CD4-positive, alpha-beta T cell treated with Interleukin-17A for 1 hour (primary cell): ENCODE measurements at places on chromosomes 6 and 20.
A peak's percentile ranks its signal among the peaks of the same experiment; 100 is the strongest.

- no peak for DNase-seq
These were observed 347.8 kb downstream of the CDKAL1 start for GRCh38 chr6:20882014-20882413.

DNA sequence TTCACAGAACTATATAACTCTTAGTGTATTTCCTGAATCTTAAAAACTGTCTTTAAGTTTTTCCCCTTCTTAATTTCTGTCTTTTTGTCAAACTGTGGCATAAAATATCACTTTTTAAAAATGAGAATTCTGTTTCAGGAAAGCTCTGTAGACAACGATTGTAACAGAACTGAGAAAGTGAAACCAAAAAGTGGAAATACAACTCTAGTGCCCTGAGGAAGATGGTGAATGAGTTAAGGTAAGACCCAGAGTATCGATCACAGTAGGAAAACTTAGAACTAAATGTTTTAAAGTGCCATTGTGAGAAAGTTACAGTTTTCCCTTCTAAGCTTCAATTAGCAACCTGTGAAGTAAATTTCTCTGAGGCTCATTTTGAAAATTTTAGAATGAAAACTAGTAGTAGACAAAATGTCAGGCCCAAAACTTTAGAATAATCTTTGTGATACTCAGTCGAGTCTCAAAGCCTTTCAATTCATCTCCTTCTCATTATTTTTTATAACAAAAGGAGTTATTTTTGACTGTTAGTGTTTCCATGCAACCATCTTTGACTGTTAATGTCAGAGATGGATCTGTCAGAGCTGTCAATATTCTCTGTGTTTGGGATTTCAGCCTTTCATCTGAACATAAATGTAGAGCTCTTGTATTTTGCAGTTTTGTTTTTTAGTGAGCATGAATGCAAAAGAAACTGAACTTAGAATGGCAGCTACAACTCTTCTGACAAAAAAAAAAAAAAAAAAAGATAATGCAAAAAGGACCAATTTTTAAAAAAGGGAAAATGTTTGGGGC is 19.0 kb upstream of the TRDN start:
- DNase-seq, result no peak

- DNase-seq, result no peak
These were observed 37.9 kb upstream of the FOXF2 start for GRCh38 chr6:1351381-1352008.

DNA sequence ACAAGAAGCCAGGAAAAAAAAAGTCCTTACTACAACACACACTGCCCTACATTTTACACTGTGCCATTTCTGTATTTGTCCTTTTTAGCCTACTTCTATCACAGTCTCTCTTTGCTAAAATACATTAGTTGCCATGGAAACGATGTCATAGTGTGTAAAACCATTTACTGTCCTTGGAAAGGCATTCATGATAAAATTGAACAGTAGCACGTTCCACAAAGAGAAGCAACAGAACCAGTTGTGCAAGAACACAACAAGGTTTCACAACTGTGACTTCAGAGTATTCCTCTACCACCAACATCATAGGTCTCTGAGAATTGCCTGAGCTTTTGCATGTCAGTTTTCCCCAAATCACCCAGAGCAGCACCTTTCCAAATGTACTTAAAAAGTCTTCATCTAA is 20.5 kb downstream of the FYN start:
- DNase-seq, result peak; percentile 48

- no peak for DNase-seq
These were observed 13.1 kb downstream of the CD2AP start for GRCh38 chr6:47490676-47491075.
